ENCODE measurements at places on chromosomes 12 and 14.
A peak's percentile ranks its signal among the peaks of the same experiment; 100 is the strongest.

DNA sequence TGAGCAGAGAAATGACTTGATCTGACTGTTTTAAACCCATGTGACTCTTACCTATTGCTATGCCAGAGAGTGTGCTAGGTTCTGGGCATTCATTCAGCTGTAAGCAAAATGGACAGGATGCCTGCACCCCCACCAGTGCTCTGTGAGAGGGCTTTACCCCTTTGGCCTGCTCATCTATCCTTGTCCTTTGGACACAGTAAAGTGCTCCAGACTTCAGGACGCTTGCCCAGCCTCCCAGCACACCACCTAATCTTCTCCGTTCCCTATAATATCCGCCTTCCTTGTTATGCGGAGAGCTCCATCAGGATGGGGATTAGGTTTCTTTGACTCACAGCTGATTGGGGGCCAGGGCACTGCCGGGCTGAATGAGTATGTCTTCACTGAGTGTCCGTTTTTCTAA, 4.4 kb upstream of the ZNF839 start:
- no peak for DNase-seq

- peak; percentile 63 for DNase-seq
Measured at GRCh38 chr12:94133964-94134795, 14.2 kb upstream of the PLXNC1 start.

GRCh38 chr12:45273717-45274271, 57.9 kb downstream of the ANO6 start:
- no peak for DNase-seq

DNA sequence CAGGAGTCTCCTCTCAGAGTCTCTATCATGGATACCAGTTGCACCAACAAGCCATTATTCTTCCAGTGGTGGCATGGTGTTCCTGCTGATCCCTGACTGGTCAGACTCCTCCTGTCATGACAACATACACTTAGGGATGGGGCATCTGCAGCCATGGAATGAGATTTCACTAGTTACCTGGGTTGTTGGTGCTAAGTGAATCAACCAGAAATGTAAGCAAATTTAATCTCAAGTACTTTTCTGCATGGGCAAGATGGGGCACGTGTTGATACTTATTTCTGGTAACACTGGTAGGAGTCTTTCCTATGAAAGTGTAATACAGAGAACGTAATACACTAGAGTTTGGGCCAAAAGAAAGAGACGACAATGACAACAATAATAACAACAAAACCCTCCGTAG, 211.5 kb upstream of the FOXN3 start:
- no peak for DNase-seq

DNA sequence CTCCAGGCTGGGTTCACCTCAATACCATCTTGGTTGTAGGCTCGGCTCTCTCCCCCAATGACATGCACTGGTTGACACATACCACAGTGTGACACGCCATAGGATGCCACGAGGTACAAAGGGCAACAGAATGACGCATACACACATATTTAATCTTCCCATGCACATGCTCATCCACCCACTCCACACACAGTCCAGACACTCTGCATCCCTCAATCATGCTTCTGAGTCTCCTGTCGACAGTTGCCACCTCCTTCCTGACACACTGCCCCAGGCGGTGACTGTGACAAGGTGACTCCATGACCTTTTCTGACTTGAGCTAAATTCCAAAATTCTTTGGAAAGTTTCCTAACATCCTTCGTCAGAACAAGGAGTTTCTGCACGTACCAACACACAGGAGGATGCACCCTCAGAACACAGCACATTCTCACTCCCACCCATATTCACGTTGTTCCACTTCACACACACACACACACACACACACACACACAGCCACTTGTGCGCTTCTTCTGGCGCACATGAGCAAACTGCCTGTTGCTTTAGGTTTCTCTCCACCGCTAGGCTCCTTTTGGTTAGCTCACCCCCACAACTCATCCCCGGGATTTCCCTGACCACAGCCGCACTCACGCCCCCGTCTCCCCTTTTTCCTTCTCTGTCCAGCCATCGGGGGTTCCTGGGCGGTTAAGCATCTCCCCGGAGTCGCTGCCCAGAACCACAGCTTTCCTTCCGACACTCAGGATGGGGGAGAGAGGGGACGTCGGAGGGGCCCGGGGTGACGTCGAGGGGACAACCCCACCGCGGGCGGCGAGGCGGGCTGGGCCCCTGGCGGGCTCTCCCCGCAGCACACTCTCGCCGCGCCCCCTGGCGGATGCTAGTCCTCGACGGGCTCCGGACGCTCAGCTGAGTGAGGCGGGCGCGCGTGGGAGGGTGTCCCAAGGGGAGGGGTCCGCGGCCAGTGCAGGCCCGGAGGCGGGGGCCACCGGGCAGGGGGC, 536 bp upstream of the WNT1 start:
- DNase-seq = peak; percentile 83

DNA sequence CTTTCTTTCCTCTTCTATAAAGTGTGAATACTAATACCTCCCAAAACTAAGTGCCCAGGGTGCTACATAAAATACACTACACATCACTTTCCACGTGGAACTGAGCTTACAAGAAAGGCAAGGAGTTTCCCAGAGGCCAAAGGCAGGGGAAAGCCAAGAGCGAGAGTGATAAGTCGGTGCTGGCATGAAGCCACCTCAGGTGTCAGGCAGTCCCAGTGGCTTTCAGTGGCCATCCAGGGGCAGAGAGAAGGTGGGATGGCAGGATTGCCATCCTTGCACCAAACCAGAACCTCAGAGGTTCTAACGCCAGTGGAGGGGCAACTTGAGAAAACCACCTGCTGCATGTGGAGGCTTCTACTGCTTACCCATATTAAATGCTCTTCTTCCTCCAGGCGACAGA, 79.7 kb upstream of the DIO3 start:
- DNase-seq = no peak

- DNase-seq = no peak
Measured at GRCh38 chr14:105866841-105867321, 340.5 kb downstream of the TMEM121 start.

DNA sequence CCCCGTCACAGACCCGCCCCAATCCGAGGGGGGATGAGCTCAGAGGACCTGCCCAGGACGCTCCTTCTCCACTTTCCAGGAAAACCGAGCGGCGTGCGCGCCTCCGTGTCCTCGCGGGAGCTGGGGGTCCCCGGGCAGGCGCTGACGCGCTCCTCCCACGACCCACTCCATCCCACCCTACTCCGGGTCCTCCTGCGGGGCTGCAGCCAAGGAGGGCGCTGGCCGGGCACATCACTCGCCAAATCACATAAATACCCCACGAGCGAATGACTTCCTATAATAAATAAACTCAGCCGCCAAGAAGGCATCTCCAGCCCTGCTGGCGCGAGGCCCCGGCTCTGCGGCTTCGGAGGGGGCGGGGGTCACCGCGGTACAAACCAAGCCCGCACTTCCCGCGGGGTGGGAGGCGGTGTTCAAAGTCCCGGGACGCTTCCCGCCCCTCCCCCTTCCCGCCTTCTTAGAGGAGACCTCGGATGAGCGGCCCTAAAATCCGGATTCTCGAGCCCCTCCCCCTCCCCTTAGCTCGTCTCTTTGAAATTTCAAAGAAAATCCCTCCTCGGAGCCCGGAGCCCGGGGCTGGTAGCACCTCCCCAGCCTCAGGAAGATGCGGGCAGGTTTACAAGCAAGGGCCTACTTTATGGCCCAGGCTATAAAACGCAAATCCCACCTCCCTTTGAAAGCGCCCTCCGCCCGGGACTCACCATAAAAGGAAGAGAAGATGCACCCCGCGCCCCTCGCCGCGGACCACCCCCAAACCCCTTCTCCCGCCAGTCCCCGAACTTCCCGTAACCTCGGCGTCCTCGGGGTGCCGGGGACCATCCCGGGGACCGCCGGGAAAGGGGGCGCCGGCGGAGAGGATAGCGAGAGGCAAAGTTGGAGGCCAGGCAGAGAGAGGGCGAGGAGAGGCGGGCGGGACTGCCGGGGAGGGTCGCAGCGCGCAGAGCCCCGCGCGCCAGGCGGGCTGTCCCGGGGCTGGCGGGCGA, 712 bp upstream of the FZD10 start:
- DNase-seq = peak; percentile 13

DNA sequence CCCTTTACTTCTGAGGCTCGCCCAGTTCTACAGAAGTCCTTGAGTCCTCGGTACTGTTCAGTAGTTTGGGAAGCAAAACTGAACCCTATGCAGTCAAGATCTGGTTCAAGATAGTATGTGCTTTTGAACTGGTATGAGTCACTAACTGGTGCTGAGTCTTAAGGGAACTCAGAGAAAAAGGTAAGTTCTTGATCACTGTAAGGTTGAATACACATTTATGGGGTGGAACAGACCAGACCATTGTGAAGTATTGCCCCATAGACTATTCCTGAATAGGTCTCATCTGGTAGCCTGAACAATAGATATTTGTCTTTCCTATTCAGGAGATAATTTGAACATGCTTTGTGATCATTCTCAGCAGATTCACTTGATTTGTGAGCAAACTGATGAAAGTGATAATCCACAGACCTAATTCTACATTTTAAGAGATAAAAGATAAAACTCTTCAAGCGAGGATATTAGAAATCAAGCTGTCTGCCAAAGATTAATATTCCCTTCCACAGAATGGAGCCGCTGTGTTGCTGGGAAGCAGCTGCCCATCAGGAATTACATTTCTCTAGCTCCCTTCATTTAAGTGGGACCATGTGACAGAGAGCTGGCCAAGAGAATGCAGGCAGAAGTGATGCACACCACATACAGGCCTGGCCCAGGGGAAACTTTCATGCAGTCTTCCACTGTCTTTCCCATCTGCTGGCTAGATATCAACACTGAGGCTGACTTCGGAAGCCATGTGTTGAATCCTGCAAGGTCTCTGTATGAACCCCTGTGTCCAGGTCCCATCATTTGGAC, 369.8 kb upstream of the GARIN6 start:
- no peak for DNase-seq

GRCh38 chr14:90715993-90716392, 100.2 kb downstream of the TTC7B start:
- no peak for DNase-seq

DNA sequence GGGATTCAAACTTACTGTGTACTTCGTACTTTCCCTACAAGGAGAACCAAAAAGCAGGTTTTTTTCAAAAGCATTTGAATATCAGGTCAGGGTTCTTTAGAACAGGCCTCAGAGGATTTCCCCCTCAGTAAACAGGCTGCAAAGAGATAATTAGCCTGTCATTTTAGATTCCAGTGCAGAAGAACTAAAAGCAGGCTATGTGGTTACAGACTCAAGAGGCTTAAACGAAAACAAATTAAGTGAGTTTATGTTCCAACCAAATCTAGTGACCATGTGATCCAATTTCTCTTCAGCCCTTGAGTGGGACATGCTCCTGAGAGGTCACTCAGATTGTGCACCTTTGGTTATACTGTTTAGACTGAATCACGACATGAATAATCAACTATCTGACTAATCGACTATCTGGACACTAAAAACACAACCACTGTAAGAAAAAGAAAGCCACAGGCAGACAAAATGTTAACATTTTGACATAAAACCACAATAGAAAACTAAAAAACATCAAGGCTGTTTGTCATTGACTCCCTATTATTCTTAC, 4.5 kb downstream of the TMED8 start:
- no peak for DNase-seq

DNA sequence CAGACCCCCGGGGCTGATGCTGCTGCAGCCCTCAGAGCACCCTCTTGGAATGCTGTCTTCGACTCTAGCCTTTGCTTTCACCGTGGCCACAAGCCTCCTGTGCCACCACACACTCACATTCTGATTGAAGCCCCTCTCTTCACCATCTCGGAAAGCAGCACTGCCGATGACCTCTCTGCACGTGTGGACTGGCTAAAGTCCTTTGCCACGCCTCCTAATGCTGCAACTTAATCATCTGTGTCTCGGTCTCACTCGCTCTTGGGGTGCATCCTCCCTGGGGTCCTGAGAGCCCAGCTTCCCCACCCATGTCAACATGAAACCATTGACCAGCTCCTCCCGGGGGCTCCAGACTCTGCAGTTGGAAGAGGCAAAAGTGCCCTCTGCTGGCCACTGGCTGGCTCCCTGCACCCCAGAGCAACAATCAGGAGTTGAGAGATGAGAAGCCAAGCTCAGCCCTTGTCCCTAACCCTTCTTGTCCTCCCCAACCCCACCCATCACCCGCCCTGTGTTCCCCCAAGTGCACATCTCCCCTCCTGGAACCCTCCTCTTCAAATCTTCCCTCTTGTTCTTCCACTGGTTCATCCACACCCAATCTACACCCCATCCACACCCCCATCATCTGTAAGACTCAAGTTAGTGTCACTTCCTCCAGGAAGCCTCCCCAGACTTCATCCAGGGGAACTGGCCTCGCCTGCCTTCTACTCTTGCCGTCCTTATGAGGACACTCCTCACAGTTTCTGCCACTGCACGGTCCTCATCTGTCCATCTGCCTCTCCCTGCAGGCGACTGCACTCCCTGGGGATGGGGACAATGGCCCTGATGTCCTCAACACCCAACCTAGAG, 23.6 kb upstream of the FAM181A start:
- DNase-seq = peak; percentile 14

DNA sequence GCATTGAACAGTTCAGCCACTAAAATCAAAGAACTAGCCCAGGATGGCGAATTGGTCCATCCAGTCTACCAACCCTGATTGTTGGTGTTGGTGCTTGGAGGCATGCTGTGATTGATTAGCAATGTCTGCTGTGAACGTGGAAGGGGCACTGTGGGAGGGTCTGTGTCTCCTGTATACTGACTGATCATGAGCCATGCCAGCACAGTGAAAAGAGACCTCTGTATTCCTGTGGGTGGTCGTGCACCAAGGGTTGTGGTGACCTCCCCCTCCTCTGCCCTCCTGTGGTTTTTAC, 63.0 kb upstream of the DLK1 start:
- no peak for DNase-seq

- no peak for DNase-seq
Measured at GRCh38 chr12:71652656-71653055, 11.0 kb downstream of the ZFC3H1 start.

DNA sequence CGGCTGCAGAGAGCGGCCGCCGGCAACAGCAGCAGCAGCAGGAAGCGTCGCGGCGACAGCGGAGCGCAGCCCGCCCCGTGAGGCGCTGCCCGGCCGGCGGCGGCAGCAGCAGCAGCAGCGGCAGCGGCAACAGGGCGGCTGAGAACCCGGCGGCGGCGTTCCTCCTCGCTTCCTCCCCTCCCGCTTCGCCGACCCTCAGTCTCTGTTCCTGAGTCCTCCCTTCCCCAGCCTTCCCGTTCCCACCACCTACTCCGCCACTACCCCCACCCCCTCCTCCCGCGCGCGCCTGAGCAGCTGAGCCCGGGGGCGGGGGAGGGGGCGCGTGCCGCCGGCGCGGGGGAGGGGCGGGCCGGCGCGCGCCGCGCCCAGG, 310 bp downstream of the BICDL1 start:
- no peak for DNase-seq

GRCh38 chr12:112854344-112854743, 52.4 kb upstream of the OAS1 start:
- DNase-seq = no peak

DNA sequence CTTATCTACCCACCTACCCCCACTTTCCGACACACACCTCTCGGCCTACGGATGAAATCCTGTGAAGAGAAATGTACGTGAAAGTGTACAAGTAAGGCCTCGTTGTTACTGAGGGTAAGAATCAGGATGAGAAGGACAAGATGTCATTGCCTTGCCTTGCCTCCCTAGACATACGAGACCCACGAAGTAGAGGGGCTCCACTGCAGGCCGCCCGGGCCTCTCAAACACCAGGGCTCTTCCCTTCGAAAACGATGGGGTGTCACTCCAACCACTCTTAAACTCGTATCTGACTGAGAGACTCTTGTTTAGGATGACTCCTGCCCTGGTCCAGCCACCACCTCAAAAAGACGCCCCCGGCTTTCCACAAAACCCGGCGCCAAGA, 498 bp downstream of the RACGAP1 start:
- DNase-seq = no peak

Data from RPMI8226 (cell line).